ENCODE measurements at places on chromosomes 2 and 18. TPM values are rescaled to one million over a fixed set of nuclear protein-coding genes. Genes with fewer than 3 reads are reported as not detected.

- H3K27me3 ChIP-seq: no peaks in the 10 kb centered on the region
- no peaks in the 10 kb centered on the region for H3K36me3 ChIP-seq
- no peak overlapping the region for H3K27ac ChIP-seq
- no peak for DNase-seq
These were observed 892.1 kb upstream of the ACVR2A start for GRCh38 chr2:146952696-146953095.

DNA sequence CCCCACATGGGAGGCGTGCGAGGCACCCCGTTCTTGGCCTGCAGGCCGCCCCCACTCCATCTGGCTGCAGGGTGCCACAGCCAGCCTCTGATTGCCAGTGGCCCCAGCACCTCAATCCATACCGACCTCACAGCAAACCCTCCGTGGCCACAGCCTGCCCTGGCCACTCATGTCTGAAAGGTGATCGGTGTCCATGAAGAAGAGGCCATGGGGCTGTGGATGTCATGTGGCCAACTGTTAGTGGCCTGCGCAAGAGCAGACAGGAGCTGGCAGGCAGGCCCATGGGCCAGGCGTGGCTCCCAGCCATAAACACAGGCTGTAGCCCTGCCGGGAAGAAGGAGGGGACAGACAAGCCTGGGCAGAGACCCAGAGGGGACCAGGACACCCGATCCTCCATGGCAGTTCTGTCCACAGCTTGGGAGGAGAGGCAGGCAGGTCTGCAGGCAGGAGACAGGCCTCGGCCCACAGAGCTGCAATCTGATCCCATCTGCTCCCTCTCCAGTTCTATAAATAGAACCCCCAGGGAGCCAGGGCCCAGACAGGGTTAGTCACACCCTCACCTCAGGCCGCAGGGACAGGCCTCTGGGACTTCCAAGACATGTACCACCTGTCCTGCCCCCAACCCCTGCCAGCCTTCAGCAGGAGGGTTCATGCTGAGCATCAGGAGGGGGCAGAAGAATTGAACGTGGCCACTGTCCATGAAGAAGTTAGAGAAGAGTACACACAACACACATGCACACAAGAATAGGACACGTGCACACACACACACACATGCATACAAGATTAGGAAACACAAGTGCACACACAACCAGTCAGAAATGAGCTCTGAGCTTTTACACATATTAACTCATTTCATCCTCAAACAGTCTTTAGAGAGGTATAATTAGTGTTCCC, 16.9 kb downstream of the STEAP3 start:
- DNase-seq: peak; percentile 64
- peaks cover 17% of the 10 kb centered on the region for H3K4me1 ChIP-seq
- H3K36me3 ChIP-seq: peaks cover 2% of the 10 kb centered on the region
- H3K27me3 ChIP-seq: no peaks in the 10 kb centered on the region

- no peaks in the 10 kb centered on the region for H3K36me3 ChIP-seq
- no peaks in the 10 kb centered on the region for H3K27me3 ChIP-seq
- no peak overlapping the region for H3K27ac ChIP-seq
These were observed 49.7 kb downstream of the PDCL3 start for GRCh38 chr2:100612388-100613000.

- DNase-seq: no peak
- no peak overlapping the region for H3K4me3 ChIP-seq
- H3K27me3 ChIP-seq: no peaks in the 10 kb centered on the region
- no peaks in the 10 kb centered on the region for H3K4me1 ChIP-seq
These were observed 30.4 kb upstream of the C18orf32 start for GRCh38 chr18:49517483-49517882.

DNA sequence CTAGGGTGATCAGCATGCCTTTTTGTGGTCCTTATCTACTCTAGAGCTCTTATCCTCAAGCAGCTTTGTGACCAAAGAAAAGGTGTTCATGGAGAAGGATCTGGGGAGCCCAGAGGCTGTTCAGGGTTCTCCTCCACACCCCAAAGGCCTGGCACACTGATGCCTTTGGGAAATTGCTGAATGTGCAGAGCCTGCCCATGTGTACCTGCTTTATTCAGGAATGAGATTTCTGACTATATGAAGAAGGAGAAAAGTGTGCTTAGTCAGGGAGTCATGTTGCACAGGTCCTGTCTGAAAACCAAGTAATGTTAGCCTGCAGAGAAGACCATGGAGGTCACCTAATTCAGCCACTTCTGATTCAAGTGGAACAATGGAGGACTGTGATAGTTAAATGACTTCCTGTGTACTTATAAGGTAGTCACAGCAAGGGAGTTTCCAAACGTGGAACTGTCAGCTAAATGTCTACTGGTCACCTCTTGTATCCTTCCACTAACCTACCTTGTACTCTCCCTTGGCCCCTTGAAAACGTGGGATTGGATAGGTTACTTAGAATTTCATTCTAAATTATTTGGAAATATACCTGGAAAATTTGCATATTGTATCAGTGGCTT, 81.3 kb downstream of the LIMS1 start:
- no peak overlapping the region for H3K27ac ChIP-seq
- peaks cover 81% of the 10 kb centered on the region for H3K4me1 ChIP-seq
- H3K36me3 ChIP-seq: no peaks in the 10 kb centered on the region

- H3K4me3 ChIP-seq: no peak overlapping the region
- no peak overlapping the region for H3K27ac ChIP-seq
- DNase-seq: no peak
- no peaks in the 10 kb centered on the region for H3K36me3 ChIP-seq
These were observed 942.5 kb upstream of the SLC39A10 start for GRCh38 chr2:194714541-194714940.

DNA sequence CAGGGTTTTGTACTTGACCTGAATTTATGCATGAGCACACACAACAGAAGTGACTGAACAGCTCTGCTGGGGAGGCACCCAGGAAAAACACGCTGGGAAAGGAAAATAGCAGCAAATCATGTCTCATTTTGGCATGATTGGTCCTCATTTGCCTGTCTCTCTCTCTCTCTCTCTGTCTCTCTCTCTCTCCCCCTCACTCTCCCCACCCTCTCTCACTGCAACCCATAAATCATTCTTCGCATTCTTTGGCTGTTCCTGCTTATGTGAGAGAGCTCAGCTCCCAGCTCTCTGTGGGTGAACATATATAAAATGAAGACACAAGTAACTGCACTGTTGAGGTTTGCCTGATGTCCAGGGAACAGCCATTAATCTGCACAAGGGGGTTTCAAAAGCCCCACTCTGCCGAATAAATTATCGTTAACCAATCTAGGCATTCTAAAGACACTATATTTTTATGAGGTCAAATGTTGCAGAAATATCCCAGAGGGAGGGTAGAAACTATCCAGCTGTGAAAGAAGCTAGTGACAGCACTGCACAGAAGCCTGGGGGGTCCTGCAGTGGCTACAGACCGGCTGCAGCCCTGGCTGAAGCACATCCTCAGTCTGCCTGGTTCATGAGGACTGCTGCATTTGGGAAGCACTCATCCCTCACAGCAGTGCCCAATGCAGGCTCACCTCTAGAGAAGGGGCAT, 260.3 kb downstream of the AFF3 start:
- H3K4me3 ChIP-seq: no peak overlapping the region
- H3K27ac ChIP-seq: no peak overlapping the region
- peaks cover 20% of the 10 kb centered on the region for H3K4me1 ChIP-seq
- H3K27me3 ChIP-seq: no peaks in the 10 kb centered on the region
- no peak for DNase-seq

- H3K36me3 ChIP-seq: peaks cover 16% of the 10 kb centered on the region
- no peaks in the 10 kb centered on the region for H3K4me1 ChIP-seq
- DNase-seq: no peak
- no peak overlapping the region for H3K27ac ChIP-seq
- no peaks in the 10 kb centered on the region for H3K27me3 ChIP-seq
- H3K4me3 ChIP-seq: no peak overlapping the region
These were observed 25.6 kb downstream of the EMX1 start for GRCh38 chr2:72942881-72943418.

DNA sequence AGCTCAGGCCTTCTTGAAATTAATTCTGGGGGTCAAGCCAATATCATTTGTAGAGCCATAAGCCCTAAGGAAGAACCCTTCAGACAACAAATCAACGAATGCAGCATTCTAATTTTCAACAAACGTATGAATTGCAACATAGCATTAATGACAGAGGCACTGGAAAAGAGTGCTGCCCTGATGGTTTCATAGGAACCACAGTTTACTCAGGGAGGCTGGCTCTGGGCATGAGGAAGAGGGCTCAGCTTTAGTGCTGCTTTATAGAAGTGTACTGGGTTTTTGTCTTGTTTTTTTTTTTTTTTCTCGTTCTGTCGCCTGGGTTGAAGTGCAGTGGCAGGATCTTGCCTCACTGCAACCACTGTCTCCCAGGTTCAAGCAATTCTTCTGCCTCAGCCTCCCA, 36.1 kb upstream of the CAB39 start:
- H3K36me3 ChIP-seq: no peaks in the 10 kb centered on the region
- H3K4me1 ChIP-seq: peaks cover 7% of the 10 kb centered on the region

- H3K27me3 ChIP-seq: peaks cover 89% of the 10 kb centered on the region
- H3K4me3 ChIP-seq: no peak overlapping the region
- no peak for DNase-seq
- H3K4me1 ChIP-seq: peaks cover 4% of the 10 kb centered on the region
These were observed 46.2 kb downstream of the INHBB start for GRCh38 chr2:120391911-120392665.

DNA sequence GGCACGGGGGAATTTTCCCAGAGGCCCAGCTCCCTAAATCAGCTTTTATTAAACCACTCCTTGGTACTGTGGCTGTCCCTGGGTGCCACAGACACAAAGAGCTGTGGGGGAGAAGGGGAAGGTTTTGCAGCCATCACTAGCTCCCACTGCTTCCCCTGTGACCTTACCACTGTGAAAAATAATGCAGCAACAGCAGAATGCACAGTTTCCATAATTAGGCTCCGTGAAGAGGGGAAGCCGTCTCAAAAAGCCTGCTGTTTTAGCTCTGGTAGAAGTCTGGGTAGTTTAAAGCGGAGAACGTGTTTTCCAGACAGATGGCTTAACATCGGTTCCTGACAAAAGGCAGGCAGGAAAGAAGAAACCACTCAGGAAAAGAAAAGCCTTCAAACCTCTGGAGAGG, 27.5 kb upstream of the CAB39 start:
- no peaks in the 10 kb centered on the region for H3K36me3 ChIP-seq
- no peak overlapping the region for H3K4me3 ChIP-seq
- H3K27ac ChIP-seq: no peak overlapping the region
- peaks cover 10% of the 10 kb centered on the region for H3K4me1 ChIP-seq
- H3K27me3 ChIP-seq: peaks cover 9% of the 10 kb centered on the region

GRCh38 chr18:50898919-50899318, 20.0 kb downstream of the ME2 start:
- H3K4me1 ChIP-seq: no peaks in the 10 kb centered on the region
- no peak for DNase-seq
- H3K36me3 ChIP-seq: peaks cover 40% of the 10 kb centered on the region
- no peaks in the 10 kb centered on the region for H3K27me3 ChIP-seq

DNA sequence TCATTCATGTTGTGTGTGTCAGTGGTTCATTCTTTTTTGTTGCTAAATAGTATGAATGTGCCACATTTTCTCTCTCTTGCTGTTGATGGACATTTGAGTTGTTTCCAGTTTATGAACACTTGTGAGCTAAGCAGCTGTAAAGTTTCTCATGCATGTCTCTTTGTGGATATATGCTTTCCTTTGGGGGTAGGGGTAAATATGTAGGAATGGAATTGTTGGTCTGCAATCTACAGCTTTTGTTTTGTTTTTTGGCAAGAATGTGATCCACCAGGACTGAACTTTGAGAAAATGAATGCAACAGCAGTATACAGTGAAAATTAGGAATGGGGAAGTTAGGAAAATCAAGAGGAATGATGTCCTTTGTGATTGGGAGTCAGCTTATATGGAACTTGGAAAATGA, 226.3 kb downstream of the CDCA7 start:
- H3K4me1 ChIP-seq: no peaks in the 10 kb centered on the region
- H3K4me3 ChIP-seq: no peak overlapping the region
- H3K27me3 ChIP-seq: peaks cover 22% of the 10 kb centered on the region
- no peaks in the 10 kb centered on the region for H3K36me3 ChIP-seq
- H3K27ac ChIP-seq: no peak overlapping the region
- DNase-seq: no peak

GRCh38 chr2:121266543-121267106, 18.4 kb downstream of the TFCP2L1 start:
- no peak overlapping the region for H3K4me3 ChIP-seq
- no peak overlapping the region for H3K27ac ChIP-seq
- H3K36me3 ChIP-seq: no peaks in the 10 kb centered on the region
- H3K27me3 ChIP-seq: no peaks in the 10 kb centered on the region

DNA sequence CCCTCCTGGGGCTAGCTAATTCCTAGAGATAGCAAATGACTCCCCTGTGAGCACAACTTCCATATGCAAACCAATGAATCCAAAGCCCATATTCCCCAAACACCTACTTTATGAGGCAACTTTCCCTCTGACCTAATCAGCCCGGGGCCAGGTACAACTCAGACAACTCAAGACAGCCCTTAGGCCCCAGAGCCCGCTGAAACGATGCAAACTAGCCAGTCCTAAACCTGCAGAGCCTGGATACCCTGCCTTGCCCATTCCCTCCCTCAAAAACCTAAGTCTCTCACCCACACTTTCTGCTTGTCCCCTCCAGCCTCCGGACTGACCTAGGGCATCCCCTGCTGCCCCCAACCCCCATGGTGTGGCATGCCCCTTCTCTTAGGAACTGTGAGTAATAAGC, 142.8 kb downstream of the ACTR3 start:
- H3K27me3 ChIP-seq: peaks cover 18% of the 10 kb centered on the region
- no peak for DNase-seq
- H3K4me1 ChIP-seq: no peaks in the 10 kb centered on the region
- H3K27ac ChIP-seq: no peak overlapping the region
- no peak overlapping the region for H3K4me3 ChIP-seq
- no peaks in the 10 kb centered on the region for H3K36me3 ChIP-seq

GRCh38 chr18:8945514-8945913, 157.0 kb upstream of the NDUFV2 start:
- no peak overlapping the region for H3K27ac ChIP-seq
- H3K27me3 ChIP-seq: peaks cover 11% of the 10 kb centered on the region
- no peak for DNase-seq

DNA sequence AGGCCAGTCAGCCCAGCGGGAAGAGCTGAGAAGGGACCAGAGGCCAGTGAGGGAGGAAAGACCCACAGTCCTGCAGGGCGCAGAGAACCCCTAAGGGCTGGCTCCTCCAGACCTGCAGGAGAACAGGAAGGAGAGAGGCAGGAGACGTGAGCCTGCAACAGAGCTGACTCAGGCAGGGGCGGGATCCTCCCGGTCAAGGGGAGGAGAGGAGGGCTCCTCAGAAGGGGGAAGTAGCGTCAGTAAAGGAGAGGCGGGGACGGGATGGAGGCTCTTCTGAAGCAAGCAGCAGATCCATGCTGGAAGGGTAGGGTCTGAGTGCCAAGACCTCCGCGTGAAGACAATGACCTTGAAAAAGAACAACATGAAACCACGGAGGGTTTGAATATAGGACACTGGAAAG, 50.8 kb downstream of the TRABD2A start:
- H3K27ac ChIP-seq: no peak overlapping the region
- no peaks in the 10 kb centered on the region for H3K4me1 ChIP-seq
- no peak overlapping the region for H3K4me3 ChIP-seq
- no peaks in the 10 kb centered on the region for H3K27me3 ChIP-seq
- no peaks in the 10 kb centered on the region for H3K36me3 ChIP-seq

GRCh38 chr2:107633580-107634147, 193.0 kb upstream of the RGPD4 start:
- DNase-seq: no peak
- no peaks in the 10 kb centered on the region for H3K27me3 ChIP-seq
- no peaks in the 10 kb centered on the region for H3K4me1 ChIP-seq
- H3K27ac ChIP-seq: no peak overlapping the region

Gene SULT1C2
- 1.9 TPM for total RNA-seq

Gene B3GNT7
- 2.4 TPM for total RNA-seq

Gene ASPRV1
- 0.63 TPM for total RNA-seq

Gene DOCK10
- 1.6 TPM for total RNA-seq

Gene SIX3
- total RNA-seq: not detected
